ENCODE measurements at places on chromosomes 2 and 18.

DNA sequence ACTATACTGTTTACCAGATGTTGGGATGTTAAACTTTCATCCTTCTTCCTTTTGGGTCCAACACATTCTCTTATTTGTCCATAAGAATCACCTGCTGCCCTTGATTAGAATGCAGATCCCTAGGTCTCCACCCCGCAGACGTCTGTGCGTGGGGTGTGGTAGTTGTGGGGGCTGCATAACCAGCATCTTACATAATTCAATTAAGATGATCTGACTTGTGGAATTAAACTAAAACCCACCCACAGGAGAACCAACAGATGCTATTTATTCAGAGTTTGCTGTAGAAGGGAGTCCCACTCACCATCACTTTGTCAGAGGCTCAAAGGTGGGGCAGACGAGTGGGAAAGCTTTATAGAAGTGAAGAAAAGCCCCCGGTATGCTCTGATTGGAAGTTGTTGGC, 1.6 kb upstream of the KLHL23 start:
- no peak for DNase-seq

GRCh38 chr18:51301376-51301775, 103.9 kb upstream of the MEX3C start:
- no peak for DNase-seq

DNA sequence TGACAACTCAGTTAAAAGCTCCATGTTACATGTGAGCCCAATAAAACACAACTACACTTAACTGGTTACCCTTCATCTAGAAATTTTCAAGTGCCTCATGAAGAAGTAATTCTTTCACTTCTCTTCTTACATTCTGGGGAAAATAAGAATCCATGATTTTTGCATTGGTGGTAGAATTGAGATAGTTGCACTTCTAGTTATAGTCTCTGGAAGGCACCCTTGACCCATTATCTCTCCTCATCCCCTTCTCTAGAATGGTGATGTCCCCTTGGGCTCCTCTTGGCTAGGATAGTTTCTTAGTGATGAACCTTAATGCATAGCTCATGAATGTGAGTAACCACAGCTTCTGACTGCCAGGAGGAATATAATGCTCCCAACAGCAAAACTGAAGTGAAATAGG, 3.6 kb downstream of the LGALSL start:
- DNase-seq = no peak

DNA sequence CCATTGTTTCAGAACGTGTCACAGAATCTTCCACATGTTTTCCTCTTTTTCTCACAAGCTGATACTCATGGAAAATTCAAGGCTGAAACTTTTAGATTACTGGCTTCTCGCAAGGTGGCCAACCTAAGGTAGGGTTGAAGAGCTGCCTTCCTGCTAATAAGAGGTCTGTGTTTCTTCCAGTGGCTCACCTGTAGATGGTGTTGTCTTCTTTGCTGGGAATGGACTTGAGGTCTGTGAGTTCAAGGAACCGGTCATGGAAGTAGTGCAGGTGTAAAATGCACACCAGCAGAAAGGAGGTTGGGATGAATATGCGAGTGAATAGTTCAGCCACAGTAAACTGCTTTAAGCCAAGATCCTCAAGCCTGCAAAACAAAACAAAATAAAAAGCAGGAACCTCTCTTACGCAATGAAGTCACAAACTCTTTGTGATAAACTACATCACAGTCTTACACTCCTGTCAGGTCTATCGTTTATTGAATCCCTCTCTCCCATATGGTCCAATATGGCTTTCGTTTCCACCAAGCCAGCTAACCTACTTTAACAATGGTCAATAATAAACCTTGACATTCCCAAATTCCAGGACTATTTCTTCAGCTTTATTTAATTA, 258.9 kb downstream of the NAPG start:
- no peak for DNase-seq

DNA sequence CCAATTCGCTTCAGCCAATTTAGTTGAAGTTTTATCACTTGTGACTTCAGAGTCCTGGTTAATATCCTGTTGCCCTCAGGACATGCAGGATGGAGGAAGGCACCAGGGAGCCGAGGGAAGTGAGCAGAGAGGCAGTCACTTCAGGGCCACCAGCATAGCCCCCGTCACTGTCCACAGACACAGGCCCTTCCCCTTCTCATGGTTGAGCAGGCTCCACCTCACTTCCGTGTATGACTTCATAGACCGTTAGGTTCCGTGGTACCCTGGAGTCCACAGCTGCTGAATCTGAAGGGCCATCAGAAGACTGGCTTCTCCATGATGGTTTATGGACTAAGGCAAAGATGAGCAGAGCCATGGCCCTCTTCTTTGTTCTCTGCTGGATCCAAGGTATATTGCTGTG, at the start of gene C2orf92:
TSS of gene C2orf92 (plus strand) at position 266 of the 400 bp plus-strand sequence. CDS start at position 342, 76 bp downstream.
- DNase-seq = no peak

GRCh38 chr2:217958884-217959225, 43.9 kb downstream of the TNS1 start:
- DNase-seq = no peak

DNA sequence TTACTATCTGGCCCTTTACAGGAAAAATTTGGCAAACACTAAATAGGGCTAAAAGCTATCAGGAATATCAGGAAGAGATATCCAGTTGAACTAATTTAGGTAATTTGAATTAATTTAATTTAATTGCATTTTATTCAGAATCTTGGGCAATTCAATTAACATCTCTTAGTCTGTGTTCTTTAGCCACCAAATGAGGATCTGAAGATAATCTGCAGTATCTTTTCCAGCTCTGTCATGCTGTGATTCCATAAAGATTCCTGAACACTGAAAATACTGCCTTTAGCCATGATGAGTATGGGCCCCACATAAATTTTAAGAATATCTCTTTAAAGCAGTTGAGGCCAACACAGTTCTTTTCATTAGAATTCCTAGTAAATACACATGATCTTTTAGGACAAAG, 1671.1 kb upstream of the NXPH2 start:
- no peak for DNase-seq

DNA sequence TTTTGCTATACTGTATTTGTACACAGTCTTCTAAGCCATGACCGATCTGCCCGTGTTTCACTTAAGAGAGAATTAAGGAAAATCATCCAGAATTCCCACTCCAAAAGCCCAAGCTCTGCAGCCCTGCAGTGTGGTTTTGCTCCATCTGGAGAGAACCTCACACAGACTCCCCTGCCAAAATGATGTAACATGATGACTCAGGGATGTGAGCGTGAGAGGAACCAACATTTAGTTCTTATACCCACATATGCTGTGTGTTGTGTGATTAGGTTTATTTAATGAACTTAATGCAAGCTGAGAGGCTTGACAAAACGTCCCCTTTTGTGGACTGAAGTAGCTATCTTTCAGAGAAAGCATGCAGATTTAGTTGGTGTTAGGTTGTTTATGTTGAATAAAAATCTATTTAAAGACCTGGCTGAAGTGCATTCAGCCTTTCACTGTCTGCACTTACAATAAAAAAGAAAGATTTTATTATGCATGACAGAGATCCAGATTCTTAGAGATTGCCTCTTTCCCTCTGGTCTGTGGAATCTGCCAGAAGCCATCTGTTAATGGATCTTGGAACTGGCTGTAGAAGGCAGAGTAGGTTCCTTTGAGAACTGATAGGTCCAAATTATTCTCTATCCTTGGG, 6.3 kb downstream of the RAB12 start:
- DNase-seq = no peak

- no peak for DNase-seq
Measured at GRCh38 chr18:57555134-57555533, 31.4 kb downstream of the FECH start.

- no peak for DNase-seq
Measured at GRCh38 chr18:3029215-3029952, 16.4 kb upstream of the LPIN2 start.

DNA sequence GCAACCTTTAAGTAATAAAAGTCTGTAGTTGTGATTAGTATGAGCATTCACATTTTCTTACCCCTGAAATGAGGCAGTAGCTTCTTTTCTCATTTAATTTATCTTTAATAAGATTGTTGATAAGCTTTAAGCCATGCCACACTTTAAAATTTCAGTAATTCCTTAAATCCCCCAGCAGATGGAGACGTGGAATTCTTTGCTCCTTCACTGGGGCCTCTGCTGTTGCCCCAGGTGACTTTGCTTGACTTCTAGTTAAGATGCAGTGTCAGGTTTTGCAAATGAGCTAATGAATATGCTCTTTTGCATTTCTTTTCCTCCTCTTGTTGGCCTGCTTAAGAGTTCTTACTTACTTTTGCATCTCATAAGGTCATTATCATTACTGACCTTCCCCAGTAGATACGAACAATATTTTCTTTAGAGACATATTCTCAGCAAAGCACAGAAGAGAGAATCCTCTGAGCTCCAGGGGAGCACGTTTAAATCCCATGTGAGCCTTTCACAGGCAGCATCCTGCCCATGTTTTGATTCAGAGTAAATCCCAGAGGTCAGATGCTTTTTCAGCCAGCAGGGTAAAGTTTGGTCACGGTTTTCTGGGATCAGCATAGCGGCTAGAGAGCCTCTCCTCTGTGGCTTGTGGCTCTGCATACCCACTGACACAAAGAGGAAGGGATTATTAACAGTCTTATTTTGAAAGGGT, 222.9 kb downstream of the PTPRM start:
- no peak for DNase-seq

DNA sequence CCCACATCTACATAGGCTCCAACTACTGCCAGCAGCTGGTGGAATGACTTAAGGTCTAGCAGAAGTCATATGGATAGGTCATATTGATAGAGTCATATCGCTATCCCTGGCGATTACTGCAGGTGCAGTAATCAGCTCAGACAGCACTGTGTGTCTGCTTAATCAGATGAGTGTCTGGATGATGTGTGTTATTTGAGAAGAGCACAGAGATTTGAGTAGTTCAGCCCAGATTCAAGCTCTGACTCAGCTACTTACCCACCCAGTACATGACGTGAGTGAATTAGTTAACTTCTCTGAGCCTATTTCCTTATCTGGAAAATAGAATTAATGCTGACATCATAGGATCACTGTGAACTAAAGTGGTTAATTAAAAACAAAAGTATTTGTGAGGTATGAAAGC, 78.9 kb downstream of the EHD3 start:
- no peak for DNase-seq

DNA sequence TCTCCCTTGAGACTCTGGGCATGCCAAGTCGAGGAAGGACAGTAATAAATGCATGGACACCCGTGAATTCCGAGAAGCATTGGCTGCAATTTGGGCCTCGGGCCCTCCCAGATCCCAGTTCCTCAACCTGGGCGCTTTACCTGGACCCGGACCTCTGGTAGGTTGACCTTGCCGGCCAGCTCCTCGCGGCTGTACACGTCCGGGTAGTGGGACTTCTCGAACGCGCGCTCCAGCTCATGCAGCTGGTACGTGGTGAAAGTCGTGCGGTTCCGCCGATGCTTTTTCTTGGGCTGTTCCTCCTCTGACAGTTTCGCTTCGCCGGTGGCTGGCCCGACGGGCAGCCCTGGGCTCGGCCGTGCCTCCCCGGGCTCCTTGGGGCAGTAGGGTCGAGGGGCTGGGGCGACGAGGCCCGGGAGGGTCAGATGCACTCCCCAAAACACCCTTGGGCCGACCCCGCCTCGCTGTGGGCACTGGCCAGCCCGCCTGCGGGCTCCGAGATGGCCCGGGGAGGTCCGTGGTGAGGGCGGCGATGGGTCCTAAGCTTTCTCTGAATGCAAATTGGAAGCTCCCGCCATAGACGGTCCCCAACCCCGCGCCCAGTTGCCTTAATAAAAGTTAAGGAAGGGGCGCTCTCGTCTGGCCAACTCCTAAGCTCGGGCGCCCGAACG, 899 bp downstream of the RAX start:
- no peak for DNase-seq

GRCh38 chr2:176967911-176968450, 244.6 kb upstream of the HNRNPA3 start:
- no peak for DNase-seq

- no peak for DNase-seq
Measured at GRCh38 chr2:16298866-16299265, 358.5 kb downstream of the MYCN start.

GRCh38 chr2:10759151-10759714, 37.8 kb downstream of the ATP6V1C2 start:
- no peak for DNase-seq

- no peak for DNase-seq
Measured at GRCh38 chr2:210541290-210541902, 15.0 kb upstream of the CPS1 start.

DNA sequence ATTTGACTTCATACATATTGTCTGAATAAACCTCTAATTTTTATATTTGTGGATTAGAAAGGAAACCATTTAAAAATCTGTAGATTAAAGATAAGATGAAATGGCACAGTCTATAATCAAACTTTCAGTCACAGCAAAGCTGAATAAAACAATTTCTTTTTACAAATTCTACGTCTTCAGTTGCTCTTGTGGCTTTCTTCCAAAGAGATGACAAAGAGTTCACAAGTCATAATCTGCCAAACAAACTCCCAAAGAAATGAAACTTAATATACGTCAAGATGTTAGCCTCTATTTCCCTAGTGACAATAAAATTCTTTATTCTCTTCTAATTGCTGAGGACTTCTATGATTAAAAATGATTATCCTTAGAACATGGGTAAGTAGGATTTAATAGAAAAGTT, 66.3 kb downstream of the FIGN start:
- DNase-seq = no peak

- no peak for DNase-seq
Measured at GRCh38 chr2:63057249-63058143, 6.9 kb downstream of the OTX1 start.

DNA sequence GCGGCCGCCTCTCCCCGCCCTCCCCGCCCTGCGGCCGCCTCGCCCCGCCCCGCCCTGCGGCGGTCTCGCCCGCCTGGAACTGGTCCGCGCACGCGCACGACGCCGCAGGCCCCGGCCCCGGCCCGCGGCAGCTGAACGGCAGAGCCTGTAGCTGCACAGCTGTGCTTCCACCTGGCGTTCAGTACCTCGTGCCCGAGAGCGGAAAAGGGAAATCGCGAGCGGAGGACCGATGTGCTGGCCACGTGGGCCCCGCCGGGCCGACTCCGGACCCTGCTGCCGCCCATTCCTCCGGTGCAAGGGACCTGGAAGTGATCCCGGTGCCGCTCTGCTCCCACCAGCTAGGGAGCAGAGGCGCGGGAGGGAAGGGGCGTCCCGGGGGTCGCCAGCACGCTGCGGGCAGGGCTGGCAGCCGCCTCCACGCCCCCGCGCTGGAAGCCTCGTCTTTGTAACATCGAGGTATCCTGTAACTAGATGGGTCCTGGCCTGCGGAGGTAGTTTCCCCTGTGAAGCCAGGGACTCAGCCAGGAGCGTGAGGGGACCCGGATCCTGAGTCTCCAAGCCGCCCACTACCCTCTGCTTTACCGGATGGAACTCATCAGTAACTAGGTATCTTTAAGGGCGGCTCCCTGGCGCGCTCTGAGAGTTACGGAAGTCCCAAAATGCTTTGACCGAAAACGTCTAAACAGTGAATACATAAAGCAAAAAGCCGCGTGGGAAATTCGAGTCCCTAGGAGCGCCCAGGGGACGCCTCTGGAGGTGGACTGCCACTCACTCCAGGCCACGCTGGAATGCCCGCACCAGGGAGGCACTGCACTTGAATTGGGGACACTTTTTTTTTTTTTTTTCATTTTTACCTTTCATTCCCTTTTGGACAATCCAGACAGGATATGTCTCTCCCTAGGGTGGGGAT, 704 bp upstream of the ODC1 start:
- peak; percentile 95 for DNase-seq
